Stimulated activated CD4-positive, alpha-beta T cell treated with anti-CD3 and anti-CD28 coated beads, Interleukin-15, amount 100 ng/mL, for 48 hours (primary cell): ENCODE measurements at places on chromosomes 16 and 17.

- DNase-seq = no peak
These were observed 30.4 kb downstream of the COX4I1 start for GRCh38 chr16:85829751-85830445.

DNA sequence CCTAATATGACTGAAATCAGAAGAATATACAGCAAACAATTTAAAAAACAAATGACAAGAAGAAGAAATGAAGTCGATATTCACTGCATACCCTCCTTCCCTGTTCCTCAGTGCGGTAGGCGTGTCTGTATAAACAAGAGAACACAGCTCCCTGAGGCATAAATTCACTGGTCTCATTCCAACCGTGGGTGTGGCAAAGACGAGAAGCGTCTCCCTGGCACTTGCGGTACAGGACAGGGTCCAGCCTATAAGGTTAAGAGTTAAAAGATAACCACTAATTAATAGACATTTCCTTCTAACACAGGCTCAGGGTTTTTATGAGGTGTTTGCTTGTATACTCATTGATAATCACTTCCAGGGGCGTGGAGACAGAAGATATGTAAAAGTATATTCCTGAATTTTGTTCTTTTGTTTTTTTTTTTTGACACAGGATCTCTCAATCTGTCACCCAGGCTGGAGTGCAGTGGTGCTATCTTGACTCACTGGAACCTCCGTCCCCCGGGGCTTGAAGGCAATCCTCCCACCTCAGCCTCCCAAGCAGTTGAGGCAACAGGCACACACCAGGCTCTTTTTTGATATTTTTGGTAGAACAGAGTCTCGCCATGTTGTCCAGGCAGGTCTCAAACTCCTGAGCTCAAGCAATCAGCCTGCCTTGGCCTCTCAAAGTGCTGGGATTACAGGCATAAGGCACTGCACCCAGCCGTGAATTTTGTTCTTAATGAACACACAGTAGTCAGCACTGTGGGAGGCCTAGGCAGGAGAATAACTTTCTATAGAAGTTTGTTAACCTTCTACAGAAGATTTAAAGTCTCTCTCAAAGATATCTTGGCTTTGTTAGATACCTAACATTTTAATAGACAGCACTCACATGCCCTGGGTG, 59.1 kb upstream of the CLEC18B start:
- no peak for DNase-seq

DNA sequence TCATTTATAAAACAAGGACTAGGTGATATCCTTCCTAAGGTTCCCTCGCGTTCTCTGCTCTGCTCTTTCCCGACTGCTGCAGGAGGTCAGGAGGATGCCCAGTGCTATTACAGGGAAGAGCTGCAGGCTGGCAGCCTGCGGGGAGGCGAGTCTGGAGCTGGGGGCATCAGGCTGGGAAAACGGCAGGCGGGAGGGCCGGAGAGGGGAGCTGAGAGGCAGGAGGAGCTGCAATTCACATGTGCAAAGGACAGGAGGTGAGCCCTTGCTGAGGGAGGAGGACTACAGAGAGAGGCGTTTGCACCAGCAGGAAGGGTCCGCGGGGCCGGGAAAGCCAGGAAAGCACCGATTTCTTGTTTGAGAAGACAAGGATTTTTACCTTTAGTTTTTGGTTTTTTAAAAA, 8.1 kb downstream of the ADAD2 start:
- DNase-seq = no peak

DNA sequence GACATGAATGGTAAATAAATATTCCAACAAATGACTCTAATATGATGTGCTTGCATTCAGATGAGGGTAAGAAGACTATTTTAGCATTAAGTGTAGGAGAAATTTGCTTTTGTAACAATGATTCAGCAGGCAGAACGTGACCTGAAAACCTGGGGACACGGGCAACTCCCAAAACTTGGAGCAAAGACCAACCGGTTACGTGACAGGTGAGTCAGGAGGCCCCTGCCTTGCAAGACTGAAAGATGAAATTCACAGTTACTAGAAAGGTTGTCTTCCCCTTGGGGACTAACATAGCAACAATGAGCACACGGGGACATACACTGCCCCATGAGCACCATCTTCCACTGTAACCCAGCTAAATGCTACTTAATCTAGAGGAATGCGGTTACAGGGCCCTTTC, 33.5 kb upstream of the ERN1 start:
- no peak for DNase-seq

DNA sequence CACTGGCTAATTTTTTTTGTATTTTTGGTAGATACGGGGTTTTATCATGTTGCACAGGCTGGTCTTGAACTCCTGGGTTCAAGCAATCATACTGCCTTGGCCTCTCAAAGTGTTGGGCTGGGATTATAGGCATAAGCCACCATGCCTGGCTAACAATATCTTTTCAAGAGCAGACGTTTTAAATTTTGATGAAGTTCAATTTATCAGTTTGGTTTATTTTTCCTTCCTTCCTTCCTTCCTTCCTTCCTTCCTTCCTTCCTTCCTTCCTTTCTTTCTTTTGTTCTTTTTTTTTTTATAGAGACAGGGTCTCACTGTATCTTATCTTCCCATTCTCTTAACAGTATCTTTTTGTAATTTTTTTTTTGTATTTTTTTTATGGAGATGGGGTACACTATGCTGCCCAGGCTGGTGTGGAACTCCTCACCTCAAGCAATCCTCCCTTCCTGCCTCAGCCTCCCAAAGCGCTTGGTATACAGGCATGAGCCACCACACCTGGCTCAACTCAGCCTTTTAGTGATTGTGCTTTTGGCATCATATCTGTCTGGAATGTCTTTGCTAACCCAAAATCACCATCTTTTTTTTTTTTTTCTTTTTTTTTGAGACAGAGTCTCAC, 13.6 kb upstream of the GIP start:
- no peak for DNase-seq

DNA sequence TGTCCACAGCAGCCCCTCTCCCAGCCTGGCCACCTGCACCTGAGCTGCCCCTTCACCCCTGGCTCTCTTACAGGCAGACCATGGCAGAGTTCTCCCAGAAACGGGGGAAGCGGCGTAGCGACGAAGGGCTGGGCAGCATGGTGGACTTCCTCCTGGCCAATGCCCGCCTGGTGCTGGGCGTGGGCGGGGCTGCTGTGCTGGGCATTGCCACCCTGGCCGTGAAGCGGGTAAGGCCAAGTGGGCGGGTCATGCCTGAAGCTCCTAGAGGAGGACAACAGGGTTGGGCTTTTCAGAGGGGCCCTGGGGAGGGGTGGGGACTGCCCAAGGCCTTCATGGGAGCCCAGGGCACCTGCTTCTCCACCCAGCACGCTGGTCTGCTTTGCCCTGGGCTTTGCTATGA, 2.2 kb downstream of the MIEF2 start:
- no peak for DNase-seq

DNA sequence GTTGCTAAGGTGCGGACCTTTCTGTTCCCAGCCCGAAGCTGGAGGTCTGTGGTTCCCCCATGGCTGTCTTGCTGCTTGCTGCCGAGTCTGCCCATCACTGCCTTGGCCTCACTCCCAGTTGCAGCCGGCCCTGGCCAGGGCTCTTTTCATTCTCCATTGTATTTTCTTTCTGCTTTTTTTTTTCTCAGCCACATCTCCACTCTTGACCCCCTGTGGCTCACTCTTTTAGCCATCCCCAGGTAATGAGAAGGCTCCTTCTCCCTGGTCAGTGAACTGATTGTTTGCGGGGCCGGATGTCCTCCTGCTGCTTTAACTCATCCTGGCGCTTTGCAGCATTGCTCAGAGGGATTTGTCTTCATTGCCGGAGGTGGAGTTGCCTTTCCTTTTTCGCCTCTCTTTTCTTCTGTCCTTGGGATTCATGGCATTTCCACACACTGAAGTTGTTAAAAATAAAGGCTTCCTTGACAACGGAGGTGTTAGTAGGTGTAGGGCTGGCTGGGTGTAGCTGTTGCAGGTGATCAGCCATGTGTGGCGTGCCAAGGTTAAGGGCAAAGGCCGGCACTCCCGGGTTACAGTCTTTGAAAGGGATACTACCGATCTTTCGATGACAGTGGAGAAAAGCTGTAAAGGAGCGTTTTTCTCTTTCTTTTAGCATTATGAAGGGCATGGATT, 34.1 kb downstream of the MAP2K6 start:
- DNase-seq = no peak
